GM06990 (cell line): ENCODE measurements at places on chromosomes 5 and 9.

GRCh38 chr5:150612405-150612804, 28.1 kb upstream of the SYNPO start:
- DNase-seq, result no peak

DNA sequence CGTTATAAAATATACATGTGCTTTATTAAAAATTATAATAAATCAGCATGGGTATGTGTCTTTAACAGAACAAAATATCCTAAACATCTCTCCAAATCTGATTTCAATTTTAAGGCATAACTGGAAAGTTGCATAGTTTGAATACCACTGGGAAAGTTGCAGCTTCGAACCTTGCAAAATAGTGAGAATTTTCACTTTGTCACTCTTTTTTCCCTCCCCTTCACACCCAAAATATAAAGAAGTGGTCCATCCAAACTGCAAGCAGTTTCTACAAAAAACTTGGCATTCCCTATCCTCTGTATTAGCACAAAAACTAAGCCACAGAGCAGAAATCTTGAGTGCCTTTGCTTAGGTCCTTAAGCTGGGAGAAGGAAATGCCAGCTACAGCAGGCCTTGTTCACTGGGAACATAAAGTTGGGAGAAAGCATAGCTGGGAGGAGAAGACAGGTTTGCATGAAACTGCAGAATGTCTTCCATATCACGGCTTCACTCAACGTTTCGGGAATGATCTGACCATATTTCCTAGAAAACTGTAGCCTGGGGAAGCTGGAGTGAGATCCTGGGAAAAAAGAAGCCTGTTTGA, 400.3 kb downstream of the EBF1 start:
- no peak for DNase-seq

- DNase-seq, result peak; percentile 75
Observed at GRCh38 chr9:120926397-120926928, at the start of gene TRAF1. TRAF1 (minus strand) TSS chr9:120926796; CDS start chr9:120926075, 721 bp downstream.

DNA sequence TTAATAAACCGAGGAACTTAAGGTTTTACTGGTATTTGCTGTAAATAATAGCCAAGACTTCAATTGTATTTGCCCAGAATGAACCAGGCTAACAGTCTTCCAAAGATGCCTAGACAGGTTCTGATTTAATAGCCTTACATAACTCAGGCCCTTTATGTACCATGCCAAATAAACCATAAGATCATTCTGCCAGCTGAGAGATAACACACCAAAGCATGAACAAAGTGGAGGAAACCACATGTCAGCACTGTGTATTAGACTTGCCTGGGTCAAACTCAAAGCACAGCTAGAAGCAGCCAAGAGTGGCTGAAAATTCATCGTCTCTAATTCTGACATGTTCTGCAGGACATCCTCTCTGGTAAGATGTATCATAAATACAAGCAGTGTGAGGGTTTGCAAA, 319.3 kb upstream of the ZNF608 start:
- DNase-seq, result no peak

DNA sequence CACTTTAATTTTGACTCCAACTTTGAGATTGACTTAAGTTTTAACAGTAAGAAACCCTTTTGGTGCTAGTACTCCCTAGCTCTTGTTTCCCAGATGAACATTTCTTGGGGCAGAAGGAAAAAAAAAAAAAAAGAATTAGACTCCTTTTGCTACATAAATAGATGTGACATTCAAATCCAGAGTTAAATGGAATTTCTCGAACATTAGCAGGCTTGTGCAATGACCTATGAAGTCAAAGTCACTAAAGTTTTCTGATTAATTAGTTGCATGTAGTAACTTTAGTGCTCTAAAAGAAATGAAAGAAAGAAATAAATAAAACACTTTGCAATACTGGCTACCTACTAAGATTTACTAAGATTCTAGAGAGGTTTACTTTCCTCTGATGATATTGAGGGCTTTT, 106.8 kb downstream of the TMEM174 start:
- DNase-seq, result no peak

- no peak for DNase-seq
Observed at GRCh38 chr5:164361986-164362385, 856.6 kb downstream of the MAT2B start.

DNA sequence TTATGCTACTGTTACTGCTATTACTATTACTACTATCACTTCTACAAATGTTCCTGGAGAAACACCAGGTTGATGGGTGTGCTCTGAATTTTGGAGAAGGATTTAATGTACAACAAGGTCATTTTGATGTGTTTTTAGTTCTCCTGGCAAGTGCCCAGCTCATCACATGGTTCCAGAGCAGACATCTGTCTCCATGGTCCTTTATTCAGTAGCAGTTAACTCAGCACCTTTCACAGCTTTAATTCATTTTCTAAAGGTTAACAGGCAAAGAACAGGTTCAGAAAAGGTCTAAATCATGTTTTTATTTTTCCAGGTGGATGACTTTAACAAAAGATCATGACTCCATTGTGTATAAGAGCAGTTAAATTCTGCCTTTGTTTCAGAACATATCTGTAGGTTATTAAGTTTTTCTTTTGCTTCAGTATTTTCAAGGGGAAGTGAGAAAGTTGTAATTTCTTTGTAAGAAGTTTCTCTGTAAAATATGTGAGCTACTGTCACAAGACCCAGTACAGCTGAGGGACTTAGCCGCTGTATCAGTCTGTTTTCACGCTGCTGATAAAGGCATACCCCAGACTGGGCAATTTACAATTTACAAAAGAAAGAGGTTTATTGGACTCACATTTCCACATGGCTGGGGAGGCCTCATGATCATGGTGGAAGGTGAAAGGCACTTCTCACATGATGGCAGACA, 41.9 kb downstream of the MTRR start:
- no peak for DNase-seq

GRCh38 chr9:117278471-117279035, 136.3 kb downstream of the ASTN2 start:
- DNase-seq, result no peak

GRCh38 chr9:5113523-5113922, 71.9 kb downstream of the INSL6 start:
- DNase-seq, result peak; percentile 9

- no peak for DNase-seq
Observed at GRCh38 chr5:14743601-14744295, 79.2 kb downstream of the OTULIN start.

GRCh38 chr5:14299666-14300065, 156.5 kb downstream of the TRIO start:
- DNase-seq, result no peak

DNA sequence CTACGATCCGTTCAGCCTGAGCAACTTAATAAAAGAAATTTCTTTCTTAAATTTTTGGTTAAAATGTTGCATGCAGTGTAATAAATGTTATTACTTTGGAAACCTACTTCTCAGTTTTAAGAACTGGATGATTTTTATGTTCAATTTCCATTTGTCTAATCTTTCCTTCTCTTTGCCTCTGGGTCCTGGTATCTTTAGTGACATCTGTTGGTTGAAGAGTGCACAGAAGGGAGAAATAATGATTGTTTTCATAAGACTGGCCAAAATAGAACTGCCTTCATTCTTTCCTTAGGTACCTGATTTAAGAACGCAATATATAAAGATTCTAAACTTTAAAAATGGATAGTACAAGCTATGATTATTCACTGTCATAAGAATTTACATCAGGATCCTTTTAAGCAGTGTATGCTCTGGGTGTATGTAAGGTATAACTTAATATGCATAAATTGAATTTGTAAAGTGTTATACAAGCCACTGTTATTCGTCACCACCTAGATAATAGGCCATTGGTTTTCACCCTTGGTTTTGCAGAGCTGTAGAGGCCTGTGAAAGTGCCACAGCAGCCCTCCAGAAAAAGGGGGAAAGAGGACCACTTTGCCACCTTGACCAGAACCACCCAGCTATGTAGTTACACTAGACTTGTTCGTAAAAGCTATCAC, 82.8 kb upstream of the TLX3 start:
- DNase-seq, result no peak

DNA sequence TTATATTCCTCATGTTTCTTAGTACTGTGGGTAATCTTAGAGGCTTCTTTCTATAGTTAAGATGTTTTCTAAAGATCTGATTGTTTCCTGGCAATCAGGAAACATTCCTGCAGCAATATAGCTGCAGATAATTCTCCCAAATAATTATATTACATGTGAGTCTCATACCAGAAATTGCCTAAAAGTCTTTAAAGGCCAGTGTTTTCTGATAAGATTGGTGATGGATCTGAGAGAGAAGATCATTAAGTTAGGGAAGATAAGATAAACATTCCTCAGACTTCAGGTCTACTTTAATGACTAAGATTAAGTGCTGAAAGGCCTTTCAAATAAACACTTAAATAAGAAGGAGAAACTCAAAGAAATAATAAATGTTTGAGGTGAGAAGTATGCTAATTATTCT, 107.7 kb upstream of the DAB2 start:
- DNase-seq, result no peak

GRCh38 chr5:124941051-124942049, 194.9 kb upstream of the ZNF608 start:
- DNase-seq, result no peak

DNA sequence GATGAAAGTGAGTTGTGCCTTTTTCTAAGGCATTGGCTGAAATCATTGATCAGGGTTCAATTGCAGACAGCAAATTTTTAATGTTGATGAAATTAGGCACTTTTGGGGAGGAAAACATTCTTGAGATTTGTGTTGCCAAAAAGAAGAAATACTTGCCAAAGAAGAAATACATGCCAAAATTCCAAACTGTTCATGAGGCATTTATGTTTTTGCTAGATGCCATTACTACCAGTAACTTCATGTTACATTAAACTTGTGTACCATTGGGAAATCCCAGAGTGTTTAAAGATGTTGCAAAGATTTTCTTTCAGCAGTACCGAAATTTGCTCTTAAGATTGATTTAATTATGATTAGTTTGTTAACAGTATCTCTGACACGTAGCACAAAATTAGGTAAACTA, 7.0 kb downstream of the XRCC4 start:
- DNase-seq, result no peak

DNA sequence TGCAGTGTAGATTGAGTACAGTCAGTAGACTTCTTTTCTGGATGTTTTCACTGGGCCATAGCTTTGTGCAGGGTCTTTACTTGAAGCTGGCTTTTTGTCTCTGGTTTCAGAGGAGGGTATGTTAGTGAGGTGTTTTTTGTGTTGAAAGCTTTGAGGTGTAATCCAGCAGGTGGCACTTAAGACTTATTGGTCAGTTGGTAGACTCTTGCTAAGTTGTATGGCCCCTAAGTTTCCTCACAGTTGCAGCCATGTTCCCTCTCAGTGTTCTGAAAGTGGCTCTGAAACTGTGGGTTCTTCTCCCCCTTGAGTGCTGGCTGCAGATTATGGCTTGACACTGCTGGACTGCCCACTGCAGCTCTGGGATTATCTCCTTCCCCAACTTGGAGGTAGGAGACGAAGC, 55.7 kb upstream of the SLC44A1 start:
- no peak for DNase-seq

GRCh38 chr9:88218726-88219125, 80.5 kb upstream of the SPATA31C2 start:
- no peak for DNase-seq

- no peak for DNase-seq
Observed at GRCh38 chr5:96075579-96076289, 114.1 kb upstream of the ELL2 start.

- no peak for DNase-seq
Observed at GRCh38 chr9:7387840-7388239, 411.7 kb downstream of the DMAC1 start.
